ENCODE measurements at places on chromosomes 4 and X.

DNA sequence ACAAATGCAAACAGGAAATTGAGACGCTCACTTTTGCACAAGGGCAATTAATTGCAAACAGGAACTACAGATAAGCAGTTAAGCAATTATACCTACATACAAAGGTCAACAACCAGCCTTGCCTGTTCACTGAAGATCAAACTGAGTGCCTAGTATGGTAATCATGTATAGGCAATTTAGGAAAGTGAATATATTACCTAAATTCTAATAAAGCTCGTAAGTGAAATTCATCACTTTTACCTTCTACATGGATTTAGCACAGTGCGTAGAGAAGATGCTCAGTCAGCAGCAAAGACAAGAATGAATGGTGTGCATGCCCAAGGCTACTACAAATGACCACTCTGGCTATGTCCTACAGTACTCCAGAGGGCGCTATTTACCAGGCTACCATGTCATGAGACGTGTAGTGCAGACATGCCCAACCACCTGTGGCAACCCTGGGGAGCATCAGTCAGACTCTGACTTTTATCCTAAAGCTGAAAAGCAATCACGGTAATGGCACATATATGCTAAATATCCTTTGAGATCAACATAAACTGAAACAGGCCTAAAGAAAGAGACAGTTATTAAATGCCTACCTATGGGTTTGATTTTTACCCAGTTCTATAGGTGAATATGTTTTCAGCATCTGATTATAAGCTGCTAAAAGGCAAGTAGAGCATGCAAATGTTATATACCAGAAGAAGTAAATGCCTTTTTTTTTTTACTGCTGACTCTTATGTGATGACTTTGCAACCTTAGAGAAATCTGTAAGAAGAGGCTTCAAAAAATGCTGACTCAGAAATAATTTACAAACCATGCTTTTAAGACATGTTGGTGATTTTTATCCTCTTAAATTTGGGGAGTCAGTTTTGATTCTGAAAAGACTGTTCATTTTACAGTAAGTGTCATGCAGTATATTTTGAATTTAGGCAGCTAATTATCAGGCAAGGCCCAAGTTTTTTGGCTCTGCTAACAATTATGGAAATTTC is 178.0 kb downstream of the PPP3CA start:
- DNase-seq: peak; percentile 84

- no peak for DNase-seq
Observed at GRCh38 chr4:181127171-181127570, 1116.0 kb upstream of the TENM3 start.

DNA sequence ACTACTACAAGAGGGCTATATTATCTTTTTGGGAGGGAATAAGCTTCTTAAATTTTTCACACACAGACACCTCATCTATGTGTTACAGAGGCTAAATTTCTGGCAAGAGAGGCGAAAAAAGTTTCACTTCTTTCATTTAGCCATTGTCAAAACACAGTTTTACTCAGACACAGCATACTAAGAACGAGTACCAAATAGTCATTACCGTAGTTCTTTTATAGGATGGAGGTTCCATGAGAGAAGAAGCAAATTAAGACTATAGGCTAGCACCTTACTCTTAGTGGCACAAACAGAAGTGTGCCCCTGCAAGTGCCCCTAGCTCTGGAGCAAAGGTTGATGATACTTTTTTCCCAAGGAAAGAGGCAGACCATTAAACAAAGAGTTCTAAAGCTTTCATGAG is 26.2 kb downstream of the UGT2B7 start:
- DNase-seq: no peak

DNA sequence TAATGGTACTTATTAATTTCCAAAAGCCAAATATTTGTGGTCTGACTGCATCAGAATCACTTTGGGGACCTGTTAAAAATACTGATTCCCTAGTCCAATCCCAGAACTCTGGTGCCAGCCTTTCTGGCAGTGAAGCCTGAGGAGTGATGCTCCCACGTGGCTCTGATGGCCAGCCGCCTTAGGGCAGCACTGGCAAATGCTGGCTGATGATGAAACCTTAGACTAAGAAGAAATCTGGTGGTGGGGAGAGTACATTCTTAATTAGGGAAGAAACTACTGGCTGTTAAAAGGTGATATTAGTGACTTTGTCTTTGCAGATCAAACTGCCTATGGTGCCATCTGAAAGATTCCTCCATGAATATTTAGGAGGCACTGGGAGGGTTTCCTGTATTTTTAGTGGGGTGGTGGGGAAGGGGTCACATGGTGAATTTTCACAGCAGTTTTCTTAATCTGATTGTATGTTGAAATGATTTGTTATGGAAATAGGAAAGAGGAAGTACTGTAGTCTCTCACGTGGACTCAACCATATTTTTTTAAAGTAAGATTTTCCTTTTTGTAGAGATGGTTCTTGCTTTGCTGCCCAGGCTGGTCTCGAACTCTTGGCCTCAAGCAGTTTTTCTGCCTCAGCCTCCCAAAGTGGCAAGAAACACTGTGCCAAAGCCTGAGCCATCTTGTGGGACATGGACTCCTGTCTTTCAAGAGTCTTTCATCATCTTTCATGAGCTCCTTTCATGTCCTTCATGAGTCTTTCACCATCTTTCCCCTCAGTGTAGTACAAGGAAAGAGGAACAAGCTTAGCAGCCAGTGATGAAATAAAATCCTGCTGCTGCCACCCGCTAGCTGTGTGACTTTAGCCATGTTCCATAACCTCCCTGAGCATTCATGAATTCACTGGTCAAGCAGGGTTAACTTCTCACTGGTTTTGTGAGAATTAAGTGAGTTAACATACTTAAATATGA is 90.8 kb downstream of the ZNF330 start:
- no peak for DNase-seq

DNA sequence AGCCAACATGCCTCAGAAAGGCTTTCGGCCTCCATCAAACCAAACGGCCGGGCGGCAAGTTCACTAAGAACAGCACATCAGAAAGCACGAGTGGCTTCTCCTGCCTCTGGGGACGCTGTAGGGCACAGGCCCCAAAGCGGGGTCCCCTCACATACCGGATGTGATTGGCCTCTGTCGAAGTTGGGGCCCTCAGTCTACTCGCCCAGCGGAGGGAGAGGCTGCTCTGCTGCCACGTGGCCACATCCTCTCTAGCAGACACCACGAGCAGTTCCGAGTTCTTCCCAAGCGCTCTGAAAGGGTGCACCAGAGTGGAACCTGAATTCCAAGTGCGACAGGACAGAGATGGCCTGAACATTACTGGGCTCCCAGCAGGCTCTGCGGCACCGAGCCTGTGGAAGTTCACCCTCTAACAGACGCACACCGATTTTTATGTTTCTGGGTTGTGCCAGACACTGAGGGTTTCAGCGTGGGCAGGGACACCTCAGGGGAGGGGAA is 21.1 kb downstream of the NOP14 start:
- no peak for DNase-seq

DNA sequence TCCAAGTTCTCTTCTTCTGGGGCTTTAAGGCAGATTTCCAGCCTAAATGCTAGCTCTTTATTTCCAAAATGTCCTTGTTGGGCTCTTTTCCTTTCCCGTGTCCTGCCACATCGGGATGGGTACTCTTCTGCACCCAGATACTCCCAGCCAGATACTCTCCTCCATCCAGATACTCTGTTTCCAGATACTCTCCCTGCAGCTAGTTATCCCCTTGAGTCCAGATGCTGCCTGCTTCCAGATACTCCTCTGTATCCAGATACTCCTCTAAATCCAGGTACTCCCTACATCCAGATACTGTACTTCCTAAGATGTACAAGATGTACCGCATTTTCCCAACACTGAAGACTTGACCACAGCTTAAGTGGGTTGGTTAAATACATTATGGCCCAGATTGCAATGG is 10.5 kb upstream of the XG start:
- DNase-seq: no peak

DNA sequence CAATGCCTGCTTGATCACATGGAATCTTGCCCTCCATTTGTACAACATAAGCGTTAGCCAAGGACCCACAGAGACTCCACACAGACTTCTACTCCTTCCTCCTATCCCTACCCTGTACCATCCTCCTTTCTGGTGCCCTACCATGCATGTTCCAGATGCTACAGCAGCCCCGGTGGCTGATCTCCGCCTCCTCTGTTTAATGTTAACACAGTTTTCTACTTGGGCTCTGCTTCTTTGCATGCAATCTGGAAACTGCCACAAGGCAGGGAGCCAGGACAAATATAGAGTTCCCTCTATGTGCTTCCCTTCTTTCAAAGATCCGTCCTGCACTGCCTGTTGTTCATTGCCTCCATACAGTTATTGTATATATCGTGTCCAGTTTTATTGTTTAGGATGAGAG is 368.6 kb upstream of the TENM3 start:
- no peak for DNase-seq

GRCh38 chr4:6316461-6317003 is 46.9 kb downstream of the WFS1 start:
- no peak for DNase-seq

DNA sequence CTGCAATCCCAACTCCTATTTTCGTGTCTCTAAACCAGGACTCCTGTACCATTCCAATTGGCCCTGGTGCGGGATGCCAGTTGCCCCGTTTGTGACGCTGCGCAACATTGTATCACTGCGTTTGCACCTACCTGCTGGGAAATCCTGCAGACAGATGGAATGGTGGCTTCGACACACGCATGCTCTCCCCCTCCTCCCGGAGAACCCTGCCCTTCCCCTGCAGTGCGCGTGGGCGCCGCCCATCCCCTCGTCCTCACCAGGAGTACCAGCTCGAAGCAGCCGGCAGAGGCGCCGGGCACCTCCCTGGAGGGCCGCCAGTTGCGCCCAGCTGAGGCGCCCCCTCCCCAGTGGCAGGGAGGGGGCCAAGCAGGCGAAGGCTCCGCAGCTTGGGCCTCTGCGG is 1.4 kb downstream of the DGKK start:
- DNase-seq: no peak

GRCh38 chr4:143424276-143424675 is 87.6 kb downstream of the GAB1 start:
- DNase-seq: no peak

- peak; percentile 5 for DNase-seq
Observed at GRCh38 chrX:2498781-2499302, 1.9 kb downstream of the DHRSX start.

- DNase-seq: no peak
Observed at GRCh38 chr4:59400334-59400733, 1799.8 kb upstream of the ADGRL3 start.
